Esophagus squamous epithelium (tissue), 5 donors: ENCODE measurements at places on chromosomes 7 and 10. TPM values are rescaled to one million over a fixed set of nuclear protein-coding genes. Genes with fewer than 3 reads are reported as not detected.

Gene TSPAN33
- 3.8 TPM for total RNA-seq

Gene DRGX
- not detected for total RNA-seq

Gene MINPP1
- total RNA-seq: 9.4 TPM

Gene RPA3
- total RNA-seq: 26.2 TPM

Gene TEX47
- total RNA-seq: not detected

Gene C10orf90
- total RNA-seq: 0.26 TPM

Gene GIMAP7
- 4.8 TPM for total RNA-seq

Gene HECW1
- 0.19 TPM for total RNA-seq

Gene ZNF488
- 0.29 TPM for total RNA-seq

Gene TBRG4
- 53.3 TPM for total RNA-seq

Gene ATE1
- total RNA-seq: 19.1 TPM

Gene SPDYE2B
- total RNA-seq: not detected
